Esophagus muscularis mucosa (tissue), 4 donors: ENCODE measurements at places on chromosomes 6 and 20. TPM values are rescaled to one million over a fixed set of nuclear protein-coding genes. Genes with fewer than 3 reads are reported as not detected.

FAXC gene
- 22.2 TPM for total RNA-seq

ARG1 gene
- total RNA-seq, result not detected

PDCD2 gene
- 46.7 TPM for total RNA-seq

RUNX2 gene
- total RNA-seq, result 1.5 TPM

ENPP1 gene
- 17.7 TPM for total RNA-seq

ZC2HC1B gene
- not detected for total RNA-seq

SH3BGRL2 gene
- 30.5 TPM for total RNA-seq

TPMT gene
- total RNA-seq, result 8.7 TPM

MAN1A1 gene
- total RNA-seq, result 90.9 TPM

DNA sequence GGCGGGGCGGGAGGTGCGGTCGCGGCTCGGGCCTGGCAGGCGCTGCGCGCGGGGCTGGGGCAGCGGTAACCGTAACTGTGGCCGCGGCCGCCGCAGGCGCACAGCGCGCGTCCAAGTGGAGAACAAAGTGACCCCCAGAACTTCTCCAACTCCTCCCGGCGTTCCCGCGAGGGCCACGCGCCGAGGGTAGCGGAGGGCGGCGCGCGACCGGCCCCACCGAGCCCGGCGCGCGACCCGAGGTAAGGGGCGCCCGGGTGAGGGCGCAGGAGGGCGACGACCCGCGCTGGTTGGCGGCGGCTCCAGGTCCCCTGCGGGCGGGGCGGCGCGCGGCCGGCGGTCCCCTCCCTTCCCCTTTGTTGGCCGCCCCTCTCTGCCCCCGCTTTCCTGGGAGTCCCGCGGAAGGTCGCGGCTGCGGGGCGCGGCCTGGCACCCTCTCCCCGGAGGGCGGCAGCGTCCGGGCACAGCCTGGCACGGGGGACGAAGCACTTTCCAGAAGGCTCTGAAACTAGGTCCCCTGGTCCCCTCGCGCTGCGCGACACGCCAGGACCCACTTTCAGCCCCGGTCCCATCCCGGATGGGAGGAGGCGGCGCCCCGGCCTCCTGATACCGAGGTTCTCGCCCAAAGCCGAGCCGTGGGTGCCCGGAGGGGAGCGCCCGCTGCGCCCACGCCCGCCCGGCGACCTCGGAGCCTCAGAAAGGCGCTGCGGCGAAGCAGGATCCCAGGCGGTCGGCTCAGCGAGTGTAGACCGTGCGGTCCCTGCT is at the start of gene TIAM2:
Gene TIAM2, plus strand, starts transcription at position 62 of the 762 bp plus-strand sequence. CDS start 133,909 bp downstream, outside the sequence.
- DNase-seq, result no peak

GRCh38 chr6:1381481-1382330 is 7.7 kb upstream of the FOXF2 start:
- no peak for DNase-seq

GRCh38 chr6:142014515-142014914 is 118.2 kb upstream of the GJE1 start:
- no peak for DNase-seq

DNA sequence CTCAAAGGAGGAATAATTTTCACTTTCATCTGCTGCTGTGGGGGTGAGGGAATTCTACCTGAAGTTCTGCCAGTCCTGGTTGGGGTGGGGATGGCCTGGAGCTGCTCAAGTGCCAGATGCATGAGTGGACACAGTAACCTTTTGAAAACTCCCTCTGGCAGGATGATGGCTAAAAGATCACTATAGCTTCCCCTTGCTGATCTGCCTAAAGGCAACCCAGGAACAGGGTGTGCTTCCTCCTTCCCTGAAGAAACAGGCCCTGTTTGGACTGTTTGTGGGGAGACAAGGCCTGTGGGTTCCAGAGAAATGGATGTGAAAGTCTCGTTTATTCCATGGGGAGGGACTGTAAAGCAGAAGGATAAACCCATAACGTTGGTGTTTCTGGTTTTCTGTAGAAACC is 176.9 kb downstream of the DTNBP1 start:
- no peak for DNase-seq

- DNase-seq, result no peak
Observed at GRCh38 chr6:3410385-3411360, 46.2 kb downstream of the SLC22A23 start.

- DNase-seq, result no peak
Observed at GRCh38 chr6:19465256-19465655, 371.9 kb upstream of the ID4 start.

DNA sequence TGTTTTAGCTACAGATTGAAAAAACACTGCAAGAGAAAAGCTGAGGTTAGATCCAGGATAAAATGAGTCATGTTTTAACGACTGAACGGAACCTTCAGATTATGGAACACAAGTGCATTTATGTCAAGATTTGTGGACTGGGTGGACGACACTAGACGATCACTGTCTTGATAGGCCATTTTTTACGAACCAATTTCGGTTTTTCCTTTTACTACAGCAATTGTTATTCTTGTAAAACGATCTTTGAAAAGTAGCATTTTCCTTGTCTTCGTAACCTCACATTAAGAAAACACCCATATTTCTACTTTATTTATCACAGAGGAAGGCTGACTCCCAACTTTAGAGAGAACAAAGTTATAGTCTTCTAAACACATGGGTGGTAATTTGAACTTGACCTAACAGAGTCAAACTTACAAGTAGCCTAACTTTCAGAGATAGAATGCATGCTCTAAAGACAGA is 294.2 kb upstream of the TCF21 start:
- DNase-seq, result no peak

GRCh38 chr20:10430704-10431103 is 3.3 kb downstream of the MKKS start:
- DNase-seq, result no peak

DNA sequence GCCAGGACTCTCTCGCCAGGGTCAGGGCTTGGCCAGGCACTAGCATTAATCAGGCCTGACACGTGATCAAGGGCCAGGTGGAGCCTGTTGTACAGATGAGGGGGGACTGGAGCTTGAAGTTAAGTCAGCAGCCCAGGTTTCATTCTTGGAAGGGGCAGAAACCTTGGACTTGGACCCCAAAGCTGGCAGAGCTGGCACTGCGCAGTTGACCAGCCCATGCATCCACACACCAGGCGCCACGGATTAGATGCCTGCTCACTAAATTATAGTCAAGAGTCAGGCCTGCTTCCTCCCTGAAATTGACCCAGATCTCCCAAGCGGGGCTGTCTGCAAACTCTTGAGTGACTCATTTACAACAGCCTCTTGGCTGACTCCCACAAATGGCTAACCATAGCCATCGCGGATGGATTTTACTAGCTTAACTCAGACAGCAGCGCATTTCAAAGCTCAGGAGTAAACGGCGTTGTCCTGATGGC is 4.1 kb upstream of the TAF4 start:
- DNase-seq, result no peak

DNA sequence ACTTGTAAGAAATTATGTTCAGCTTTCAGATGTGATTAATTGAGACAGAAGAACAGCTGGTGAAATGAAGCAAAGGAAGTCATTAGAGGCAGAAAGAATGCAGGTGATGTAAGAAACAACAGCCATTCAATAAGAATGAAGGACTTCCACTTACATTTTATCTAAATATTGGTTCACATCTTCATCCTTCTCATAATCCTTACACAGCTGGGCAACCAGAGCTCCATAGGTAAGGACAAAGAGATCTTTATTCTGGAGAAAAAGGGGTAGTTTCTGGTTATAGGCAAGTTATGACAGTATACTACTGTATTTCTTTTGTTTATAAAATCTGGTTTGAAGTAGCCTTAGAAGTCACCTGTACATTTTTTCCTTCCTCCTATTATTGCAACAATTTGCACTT is 2.3 kb downstream of the TRAPPC3L start:
- DNase-seq, result no peak

DNA sequence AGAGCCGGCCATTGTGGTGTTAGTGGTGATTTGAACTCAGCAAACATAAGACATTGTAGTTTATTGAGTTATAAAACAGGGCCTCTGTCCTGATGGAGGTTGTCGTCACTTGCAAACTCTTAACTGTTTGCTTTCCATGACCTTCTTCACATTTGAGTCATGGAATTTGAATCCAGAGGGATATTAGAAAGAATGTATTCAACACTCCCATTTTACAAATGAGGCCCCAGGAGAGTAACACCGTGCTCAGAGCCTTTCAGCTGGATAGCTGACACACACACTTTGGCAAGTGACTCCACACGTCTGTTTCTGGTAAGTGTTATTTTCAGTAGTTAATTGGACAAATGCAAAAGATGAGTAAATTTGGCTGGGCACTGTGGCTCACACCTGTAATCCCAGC is 72.4 kb upstream of the XRN2 start:
- no peak for DNase-seq

- peak; percentile 80 for DNase-seq
Observed at GRCh38 chr20:59776626-59777330, 156.7 kb downstream of the SYCP2 start.

GRCh38 chr6:5090603-5091002 is 5.5 kb downstream of the PPP1R3G start:
- no peak for DNase-seq
